ENCODE measurements at places on chromosomes 6 and 20. TPM values are rescaled to one million over a fixed set of nuclear protein-coding genes. Genes with fewer than 3 reads are reported as not detected.

- no peak overlapping the region for H3K27ac ChIP-seq
- no peaks in the 10 kb centered on the region for H3K36me3 ChIP-seq
- no peak for DNase-seq
- H3K4me3 ChIP-seq = no peak overlapping the region
These were observed 109.0 kb upstream of the FLRT3 start for GRCh38 chr20:14446446-14446845.

GRCh38 chr6:12637960-12638641 lies 78.5 kb upstream of the PHACTR1 start:
- DNase-seq = peak; percentile 82
- no peaks in the 10 kb centered on the region for H3K36me3 ChIP-seq
- no peaks in the 10 kb centered on the region for H3K27me3 ChIP-seq
- H3K27ac ChIP-seq = no peak overlapping the region
- no peak overlapping the region for H3K4me3 ChIP-seq

- no peak overlapping the region for H3K4me3 ChIP-seq
- H3K36me3 ChIP-seq = no peaks in the 10 kb centered on the region
- no peaks in the 10 kb centered on the region for H3K27me3 ChIP-seq
- peak; percentile 87 for DNase-seq
- H3K4me1 ChIP-seq = no peaks in the 10 kb centered on the region
These were observed 48.2 kb downstream of the THBS2 start for GRCh38 chr6:169205176-169206160.

DNA sequence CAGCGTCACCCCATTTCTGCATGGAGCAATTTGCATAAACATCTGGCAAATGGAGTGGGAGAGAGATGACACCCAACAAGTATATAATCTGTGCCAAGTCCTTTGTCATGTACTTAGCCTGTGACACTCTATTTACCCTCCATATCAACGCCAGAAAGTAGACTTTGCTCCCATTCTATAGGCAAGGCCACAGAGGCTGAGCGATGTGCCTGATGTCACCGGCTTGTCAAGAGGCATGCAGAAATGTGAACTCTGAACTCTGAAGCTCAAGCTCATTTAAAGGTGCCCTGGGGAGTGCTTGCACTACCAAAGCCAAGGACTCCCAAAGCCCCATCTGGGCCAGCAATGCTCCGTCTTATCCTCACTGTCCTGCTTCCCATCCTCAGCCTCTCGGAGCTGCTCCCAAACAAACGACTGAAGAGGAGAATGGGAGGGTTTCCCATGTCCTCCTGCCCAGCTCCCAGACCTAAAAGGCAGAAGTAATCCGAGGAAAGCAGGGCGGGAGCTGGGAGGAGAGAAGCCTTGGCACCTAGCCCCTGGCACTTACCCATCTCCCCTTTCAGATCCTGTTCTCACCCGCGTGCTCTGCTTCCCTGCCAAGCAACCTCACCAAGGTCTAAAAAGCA lies 9.2 kb downstream of the CPNE5 start:
- no peak overlapping the region for H3K27ac ChIP-seq
- peak; percentile 51 for DNase-seq
- peaks cover 20% of the 10 kb centered on the region for H3K4me1 ChIP-seq
- H3K27me3 ChIP-seq = peaks cover 3% of the 10 kb centered on the region
- H3K36me3 ChIP-seq = no peaks in the 10 kb centered on the region
- no peak overlapping the region for H3K4me3 ChIP-seq

DNA sequence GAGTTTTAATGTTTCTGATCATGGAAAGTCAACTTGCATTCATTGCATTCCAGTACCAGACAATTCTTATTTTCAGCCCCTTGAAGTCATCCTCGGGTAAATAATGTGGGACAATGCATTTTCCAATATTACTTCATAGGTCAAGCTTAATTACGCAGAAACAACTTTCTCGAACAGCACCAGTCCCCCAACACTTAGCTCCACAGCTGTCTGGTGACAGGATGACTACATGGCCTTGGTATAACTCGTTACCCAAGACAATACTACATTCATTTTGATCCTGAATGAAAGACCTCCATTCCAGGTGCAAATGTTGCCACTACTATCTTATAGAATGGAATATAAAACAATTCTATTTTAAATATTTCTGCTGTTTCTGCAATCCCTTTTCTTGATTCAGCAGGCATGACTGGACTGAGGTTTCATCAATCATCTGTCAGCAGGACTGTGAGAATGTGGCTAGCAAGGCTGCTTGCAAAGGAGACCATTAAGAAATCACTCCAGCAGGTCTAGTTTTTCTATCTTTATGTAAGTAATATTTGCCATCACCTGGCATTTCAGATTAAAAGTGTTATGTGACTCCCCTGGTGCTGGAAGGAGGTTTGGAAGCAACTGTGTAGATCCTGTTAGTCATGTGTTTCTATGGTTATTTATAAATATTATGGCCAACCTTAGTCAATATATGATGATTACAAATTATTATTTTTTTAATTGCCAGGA lies 147.9 kb downstream of the HAO1 start:
- H3K27me3 ChIP-seq = no peaks in the 10 kb centered on the region
- no peaks in the 10 kb centered on the region for H3K36me3 ChIP-seq
- DNase-seq = peak; percentile 77
- no peak overlapping the region for H3K4me3 ChIP-seq

- no peaks in the 10 kb centered on the region for H3K36me3 ChIP-seq
- peak; percentile 43 for DNase-seq
- H3K4me1 ChIP-seq = peaks cover 10% of the 10 kb centered on the region
- H3K4me3 ChIP-seq = no peak overlapping the region
These were observed 356.8 kb upstream of the ARID1B start for GRCh38 chr6:156420172-156420993.

- H3K36me3 ChIP-seq = peaks cover 2% of the 10 kb centered on the region
- H3K27me3 ChIP-seq = no peaks in the 10 kb centered on the region
- DNase-seq = no peak
- no peak overlapping the region for H3K4me3 ChIP-seq
- no peak overlapping the region for H3K27ac ChIP-seq
- H3K4me1 ChIP-seq = no peaks in the 10 kb centered on the region
These were observed 38.2 kb downstream of the DZANK1 start for GRCh38 chr20:18428490-18429173.

GRCh38 chr6:75893776-75894152 lies 144.7 kb downstream of the MYO6 start:
- no peak overlapping the region for H3K4me3 ChIP-seq
- H3K36me3 ChIP-seq = no peaks in the 10 kb centered on the region
- no peak for DNase-seq
- no peak overlapping the region for H3K27ac ChIP-seq
- H3K27me3 ChIP-seq = no peaks in the 10 kb centered on the region
- no peaks in the 10 kb centered on the region for H3K4me1 ChIP-seq

DNA sequence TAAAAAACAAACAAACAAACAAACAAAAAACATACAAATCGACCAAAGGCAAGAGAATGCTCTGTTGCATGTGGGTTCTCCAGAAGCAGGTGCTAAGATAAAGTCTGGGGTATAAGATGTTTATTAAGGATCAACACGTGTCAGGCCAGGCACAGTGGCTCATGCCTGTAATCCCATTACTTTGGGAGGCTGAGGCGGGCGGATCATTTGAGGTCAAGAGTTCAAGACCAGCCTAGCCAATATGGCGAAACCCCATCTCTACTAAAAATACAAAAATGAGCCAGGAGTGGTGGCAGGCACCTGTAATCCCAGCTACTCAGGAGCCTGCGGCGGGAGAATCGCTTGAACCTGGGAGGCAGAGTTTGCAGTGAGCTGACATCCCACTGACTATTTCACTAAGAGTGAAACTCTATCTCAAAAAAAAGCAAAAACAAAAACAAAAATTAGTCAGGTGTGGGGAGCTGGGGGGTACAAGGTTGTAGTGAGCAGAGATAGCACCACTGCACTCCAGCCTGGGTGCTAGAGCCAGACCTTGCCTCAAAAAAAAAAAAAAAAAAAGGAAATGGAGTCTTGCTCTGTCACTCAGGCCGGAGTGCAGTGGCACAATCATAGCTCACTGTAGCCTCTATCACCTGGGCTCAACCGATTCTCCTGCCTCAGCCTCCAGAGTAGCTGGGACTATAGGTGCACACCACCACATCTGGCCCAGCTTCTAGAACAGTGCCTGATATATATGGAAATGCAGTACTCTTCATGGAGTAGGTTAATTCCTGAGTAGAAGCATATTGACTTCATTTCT lies 86.8 kb upstream of the JARID2 start:
- H3K4me1 ChIP-seq = no peaks in the 10 kb centered on the region
- no peak overlapping the region for H3K27ac ChIP-seq
- no peak overlapping the region for H3K4me3 ChIP-seq
- H3K27me3 ChIP-seq = no peaks in the 10 kb centered on the region
- no peak for DNase-seq
- H3K36me3 ChIP-seq = no peaks in the 10 kb centered on the region

GRCh38 chr6:11288065-11288464 lies 55.6 kb upstream of the NEDD9 start:
- H3K4me3 ChIP-seq = no peak overlapping the region
- no peaks in the 10 kb centered on the region for H3K4me1 ChIP-seq
- no peaks in the 10 kb centered on the region for H3K36me3 ChIP-seq
- no peak overlapping the region for H3K27ac ChIP-seq
- no peaks in the 10 kb centered on the region for H3K27me3 ChIP-seq

DNA sequence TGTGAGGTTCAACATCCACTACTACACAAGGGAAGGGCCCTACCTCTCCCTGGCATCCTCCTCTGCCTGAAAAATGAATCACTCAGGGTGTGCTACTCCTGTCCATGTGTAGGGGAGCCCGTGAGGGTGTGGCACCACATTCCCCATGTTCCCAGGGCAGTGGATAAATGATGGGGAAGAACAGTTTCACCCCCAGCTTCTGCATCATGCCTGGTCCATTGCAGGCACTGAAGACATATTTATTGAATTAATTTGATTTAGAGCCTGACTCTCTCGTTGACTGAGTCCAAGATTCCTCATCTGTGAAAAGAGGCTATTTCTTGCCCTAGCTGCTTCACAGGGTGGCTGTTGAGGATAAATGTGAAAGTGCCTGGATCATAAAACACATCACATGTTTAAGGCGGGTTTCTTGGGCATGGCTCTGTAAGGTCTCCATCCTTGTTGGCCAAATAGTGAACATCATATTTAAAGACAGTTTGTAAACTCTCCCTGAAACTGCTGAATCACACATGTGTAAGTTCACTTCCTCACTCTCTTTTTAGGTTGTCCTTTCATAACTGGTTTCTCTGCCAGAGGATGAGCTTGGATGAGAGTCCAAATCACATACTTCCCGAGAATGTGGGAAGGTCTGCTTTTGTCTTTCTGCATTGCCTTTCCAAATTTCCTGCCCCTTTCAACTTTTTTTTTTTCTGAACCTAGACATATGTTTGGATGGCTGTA lies 79.7 kb upstream of the FYN start:
- peaks cover 2% of the 10 kb centered on the region for H3K4me1 ChIP-seq
- H3K27me3 ChIP-seq = no peaks in the 10 kb centered on the region
- H3K4me3 ChIP-seq = no peak overlapping the region
- H3K27ac ChIP-seq = no peak overlapping the region
- no peaks in the 10 kb centered on the region for H3K36me3 ChIP-seq

DNA sequence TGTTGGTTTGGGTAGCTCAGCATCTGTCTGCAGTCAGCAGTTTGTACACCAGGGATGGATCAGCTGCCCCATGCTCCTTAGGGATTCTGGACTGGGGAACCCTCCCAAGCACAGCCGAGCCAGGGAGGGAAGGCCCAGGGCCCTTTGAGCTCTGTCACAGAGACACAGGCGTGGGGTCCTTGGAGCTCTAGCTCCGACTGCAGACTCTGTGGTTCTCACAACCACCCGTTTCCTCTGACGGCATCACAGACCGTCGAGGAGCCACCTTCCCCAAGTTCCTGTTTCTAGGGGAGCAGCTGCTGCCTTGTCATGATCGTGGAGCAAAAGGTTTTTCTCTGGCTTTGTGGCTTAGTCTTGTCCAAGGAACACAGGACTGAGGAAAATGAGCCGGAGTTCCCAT lies at the start of gene SLA2:
Gene SLA2, minus strand, starts transcription at position 199 of the 400 bp plus-strand sequence. CDS start 4,861 bp downstream, outside the sequence.
- no peaks in the 10 kb centered on the region for H3K4me1 ChIP-seq
- H3K4me3 ChIP-seq = no peak within 1 kb of the TSS
- H3K36me3 ChIP-seq = no peaks in the 10 kb centered on the region
- no peak for DNase-seq
- H3K27ac ChIP-seq = no peak within 1 kb of the TSS

DNA sequence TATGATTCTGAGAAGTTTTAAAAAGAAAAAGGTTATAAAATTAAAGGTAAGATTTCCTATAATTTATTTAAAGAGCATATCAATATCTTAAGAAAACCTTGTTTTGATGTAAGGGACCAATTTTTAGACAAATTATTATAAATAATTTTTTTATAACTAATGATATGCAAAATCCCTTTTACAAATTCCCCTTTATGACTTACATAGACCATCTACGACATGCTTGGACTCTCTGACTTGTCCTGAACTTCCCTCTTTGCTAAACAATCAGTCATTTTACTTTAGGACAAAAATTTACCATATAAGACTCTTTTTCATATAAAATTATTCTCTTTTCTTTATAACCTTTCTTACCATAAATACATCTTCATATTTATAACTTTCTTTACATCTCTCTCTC lies 15.3 kb upstream of the ANGPT4 start:
- no peak overlapping the region for H3K27ac ChIP-seq
- no peaks in the 10 kb centered on the region for H3K36me3 ChIP-seq
- DNase-seq = no peak
- H3K4me3 ChIP-seq = no peak overlapping the region
- no peaks in the 10 kb centered on the region for H3K4me1 ChIP-seq

GRCh38 chr20:62816884-62817873 lies at the start of gene COL9A3:
TSS of gene COL9A3 (plus strand) at chr20:62817050. CDS start at chr20:62817065, 15 bp downstream.
- H3K4me1 ChIP-seq = peaks cover 32% of the 10 kb centered on the region
- no peaks in the 10 kb centered on the region for H3K36me3 ChIP-seq
- no peak within 1 kb of the TSS for H3K4me3 ChIP-seq
- H3K27me3 ChIP-seq = peaks cover 15% of the 10 kb centered on the region
- no peak for DNase-seq

DNA sequence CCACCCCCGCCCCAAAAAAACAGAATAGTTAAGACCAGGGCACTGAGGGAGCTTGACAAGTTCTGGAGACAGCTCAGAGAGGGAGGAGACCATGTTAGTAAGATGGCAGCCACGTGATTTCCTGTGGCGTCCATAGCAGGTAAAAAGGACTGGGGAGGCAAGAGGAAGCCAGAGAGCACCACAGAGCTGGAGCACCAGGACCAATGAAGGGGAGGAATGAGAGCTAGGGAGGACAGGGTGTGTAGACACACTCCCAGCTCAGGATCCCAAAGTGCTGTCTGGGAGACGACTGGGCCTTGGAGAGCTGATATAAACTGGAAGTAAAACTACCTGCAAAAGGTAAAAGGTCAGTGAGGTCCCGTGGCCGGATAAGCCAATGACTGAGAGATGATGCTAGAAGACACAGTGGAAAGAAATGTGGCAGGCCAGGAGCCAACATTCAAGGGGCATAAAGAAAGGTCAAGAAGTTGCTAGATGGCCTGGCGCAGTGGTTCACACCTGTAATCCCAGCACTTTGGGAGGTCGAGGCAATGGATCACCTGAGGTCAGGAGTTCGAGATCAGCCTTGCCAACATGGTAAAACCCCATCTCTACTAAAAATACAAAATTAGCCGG lies 39.0 kb downstream of the SLC23A2 start:
- H3K27me3 ChIP-seq = no peaks in the 10 kb centered on the region
- DNase-seq = no peak
- no peaks in the 10 kb centered on the region for H3K36me3 ChIP-seq
- peaks cover 3% of the 10 kb centered on the region for H3K4me1 ChIP-seq
- H3K27ac ChIP-seq = peak overlapping the region; percentile 56
- H3K4me3 ChIP-seq = no peak overlapping the region

The KCNB1 gene
- total RNA-seq = 0.48 TPM

The FAM83C gene
- not detected for total RNA-seq

The C6orf58 gene
- not detected for total RNA-seq

The COL19A1 gene
- total RNA-seq = 0.10 TPM

The ASF1A gene
- 36.4 TPM for total RNA-seq

The ARMH2 gene
- total RNA-seq = not detected

The TLDC2 gene
- not detected for total RNA-seq

The TPBG gene
- 26.0 TPM for total RNA-seq

The NRSN1 gene
- total RNA-seq = not detected

The IGF2R gene
- 173 TPM for total RNA-seq

The MYB gene
- not detected for total RNA-seq

The MCCD1 gene
- not detected for total RNA-seq

The DBNDD2 gene
- 11.3 TPM for total RNA-seq

The KIZ gene
- total RNA-seq = 9.7 TPM

All from astrocyte (in vitro differentiated cells and primary cell).